Activated CD4-positive, alpha-beta memory T cell treated with anti-CD3 and anti-CD28 coated beads for 36 hours (primary cell): ENCODE measurements at places on chromosomes 13 and 19.
A peak's percentile ranks its signal among the peaks of the same experiment; 100 is the strongest.

DNA sequence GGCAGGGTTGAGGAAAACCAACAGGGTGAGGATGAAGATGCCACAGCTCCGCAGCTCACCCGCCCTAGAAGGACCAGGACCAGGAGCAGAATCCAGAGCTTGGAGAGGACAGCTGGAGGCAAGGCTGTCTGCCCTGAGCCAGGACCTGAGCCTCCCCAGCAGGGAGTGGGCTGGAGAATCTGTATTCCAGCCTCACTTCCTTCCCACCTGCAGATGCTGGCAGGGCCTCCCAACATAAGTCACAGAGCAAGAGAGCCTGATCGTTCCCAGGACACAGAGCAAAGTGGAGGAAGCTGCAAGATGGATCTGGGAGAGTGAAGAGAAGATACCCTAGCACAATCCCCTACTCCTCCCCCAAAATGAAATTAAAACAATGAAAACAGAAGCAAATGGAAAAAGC, 61.7 kb upstream of the WASF3 start:
- H3K4me1 ChIP-seq: no peaks in the 10 kb centered on the region

- peaks cover 15% of the 10 kb centered on the region for H3K4me1 ChIP-seq
- no peak within 1 kb of the TSS for H3K4me3 ChIP-seq
- no peaks in the 10 kb centered on the region for H3K36me3 ChIP-seq
- peaks cover 10% of the 10 kb centered on the region for H3K27me3 ChIP-seq
These were observed at the start of gene SSC5D for GRCh38 chr19:55487924-55488687. SSC5D (plus strand) TSS chr19:55488436; CDS start chr19:55488590, 154 bp downstream.

DNA sequence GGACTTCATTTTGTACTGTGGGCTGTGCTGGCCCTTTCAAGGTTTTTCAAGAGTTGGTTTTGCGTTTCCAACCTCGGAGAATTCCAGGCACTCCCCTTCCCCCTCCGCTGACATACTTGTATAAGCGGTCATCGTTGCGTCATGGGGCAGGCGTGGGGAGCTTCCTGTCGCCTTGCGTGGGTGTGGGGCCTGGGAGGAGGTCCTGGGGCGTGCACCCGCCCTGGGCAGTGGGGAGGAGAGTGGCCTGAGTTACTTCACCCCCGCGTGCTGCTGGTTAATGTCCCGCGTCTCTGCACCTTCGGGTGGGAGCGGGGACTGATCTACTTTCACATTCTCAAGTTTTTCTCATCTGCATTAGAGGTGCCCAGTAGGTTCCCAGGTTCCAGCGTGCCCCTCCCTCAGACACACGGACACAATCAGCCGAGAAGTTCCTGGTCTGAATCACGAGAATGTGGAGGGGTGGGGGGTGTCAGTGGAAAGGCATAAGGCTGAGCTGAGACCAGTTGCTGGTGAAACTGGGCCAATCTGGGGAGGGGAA, 4.1 kb downstream of the IER2 start:
- peaks cover 36% of the 10 kb centered on the region for H3K36me3 ChIP-seq
- peaks cover 37% of the 10 kb centered on the region for H3K4me1 ChIP-seq

- H3K4me3 ChIP-seq: no peak overlapping the region
- DNase-seq: no peak
- no peak overlapping the region for H3K27ac ChIP-seq
- H3K27me3 ChIP-seq: no peaks in the 10 kb centered on the region
These were observed 2.8 kb downstream of the MAMSTR start for GRCh38 chr19:48716562-48717291.

GRCh38 chr13:23289917-23290357, 109.2 kb downstream of the SGCG start:
- no peaks in the 10 kb centered on the region for H3K4me1 ChIP-seq
- no peak overlapping the region for H3K27ac ChIP-seq
- DNase-seq: no peak
- H3K4me3 ChIP-seq: no peak overlapping the region

- DNase-seq: no peak
- no peak overlapping the region for H3K4me3 ChIP-seq
- peak overlapping the region; percentile 64 for H3K27ac ChIP-seq
- H3K36me3 ChIP-seq: peaks cover 46% of the 10 kb centered on the region
- peaks cover 85% of the 10 kb centered on the region for H3K4me1 ChIP-seq
- no peaks in the 10 kb centered on the region for H3K27me3 ChIP-seq
These were observed 10.5 kb downstream of the PLEKHF1 start for GRCh38 chr19:29675650-29676186.

DNA sequence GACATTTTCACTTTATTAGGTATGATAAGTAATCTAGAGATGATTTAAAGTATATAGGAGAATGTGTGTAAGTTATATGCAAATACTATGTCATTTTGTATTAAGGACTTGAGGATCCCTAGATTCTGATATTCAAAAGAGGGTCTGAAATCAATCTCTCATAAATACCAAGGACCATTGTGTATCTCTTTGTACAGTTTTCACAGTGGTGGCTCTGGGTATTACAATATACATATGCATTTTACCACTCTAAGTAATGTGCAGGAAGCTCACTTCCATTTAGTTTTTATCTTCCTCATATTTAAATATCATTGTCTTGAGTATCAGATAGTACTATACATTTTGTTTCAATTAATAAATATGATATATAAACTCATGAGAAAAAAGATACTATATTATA, 862.6 kb upstream of the PCDH20 start:
- no peaks in the 10 kb centered on the region for H3K36me3 ChIP-seq
- H3K27ac ChIP-seq: no peak overlapping the region
- no peak overlapping the region for H3K4me3 ChIP-seq

GRCh38 chr19:3834349-3835054, 34.3 kb downstream of the ZFR2 start:
- H3K4me3 ChIP-seq: no peak overlapping the region
- H3K36me3 ChIP-seq: no peaks in the 10 kb centered on the region
- no peak overlapping the region for H3K27ac ChIP-seq
- no peak for DNase-seq
- H3K4me1 ChIP-seq: no peaks in the 10 kb centered on the region
- no peaks in the 10 kb centered on the region for H3K27me3 ChIP-seq

DNA sequence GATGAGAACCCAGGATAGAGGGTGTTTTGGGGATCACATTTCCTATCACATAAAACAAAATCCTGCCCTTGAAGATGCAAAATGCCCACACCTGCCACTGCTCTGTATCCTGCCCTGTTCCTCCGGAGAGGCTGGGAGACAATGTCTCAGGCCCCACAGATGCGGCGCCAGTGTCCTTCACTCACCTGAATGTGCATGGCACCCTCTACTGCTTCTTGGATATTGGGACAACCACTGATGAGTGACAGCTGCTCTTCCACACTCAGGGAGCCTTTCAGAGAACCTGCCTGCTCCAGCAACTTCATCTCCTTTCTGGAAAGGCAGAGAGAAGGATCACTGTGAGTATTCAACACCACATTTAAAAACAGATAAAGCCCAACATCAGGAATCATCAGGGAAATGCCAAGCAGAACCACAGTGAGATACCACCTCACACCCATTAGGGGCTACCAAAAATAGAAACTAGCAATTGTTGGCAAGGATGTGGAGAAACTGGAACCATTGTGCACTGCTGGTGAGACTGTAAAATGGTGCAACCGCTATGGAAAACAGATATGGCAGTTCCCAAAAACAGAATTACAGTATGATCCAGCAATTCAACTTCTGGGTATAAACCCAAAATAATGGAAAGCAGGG, 36.4 kb downstream of the CRYL1 start:
- H3K4me1 ChIP-seq: peaks cover 3% of the 10 kb centered on the region
- no peak for DNase-seq
- H3K27ac ChIP-seq: no peak overlapping the region
- no peak overlapping the region for H3K4me3 ChIP-seq
- no peaks in the 10 kb centered on the region for H3K27me3 ChIP-seq
- H3K36me3 ChIP-seq: peaks cover 6% of the 10 kb centered on the region

- no peaks in the 10 kb centered on the region for H3K36me3 ChIP-seq
- H3K27me3 ChIP-seq: peaks cover 7% of the 10 kb centered on the region
- DNase-seq: no peak
- no peak overlapping the region for H3K27ac ChIP-seq
- no peak overlapping the region for H3K4me3 ChIP-seq
- H3K4me1 ChIP-seq: no peaks in the 10 kb centered on the region
These were observed 369.4 kb downstream of the ZNF536 start for GRCh38 chr19:30741566-30741965.

- H3K27me3 ChIP-seq: no peaks in the 10 kb centered on the region
- no peak overlapping the region for H3K4me3 ChIP-seq
- H3K4me1 ChIP-seq: no peaks in the 10 kb centered on the region
- no peak overlapping the region for H3K27ac ChIP-seq
These were observed 9.7 kb upstream of the SLAIN1 start for GRCh38 chr13:77687799-77688198.

DNA sequence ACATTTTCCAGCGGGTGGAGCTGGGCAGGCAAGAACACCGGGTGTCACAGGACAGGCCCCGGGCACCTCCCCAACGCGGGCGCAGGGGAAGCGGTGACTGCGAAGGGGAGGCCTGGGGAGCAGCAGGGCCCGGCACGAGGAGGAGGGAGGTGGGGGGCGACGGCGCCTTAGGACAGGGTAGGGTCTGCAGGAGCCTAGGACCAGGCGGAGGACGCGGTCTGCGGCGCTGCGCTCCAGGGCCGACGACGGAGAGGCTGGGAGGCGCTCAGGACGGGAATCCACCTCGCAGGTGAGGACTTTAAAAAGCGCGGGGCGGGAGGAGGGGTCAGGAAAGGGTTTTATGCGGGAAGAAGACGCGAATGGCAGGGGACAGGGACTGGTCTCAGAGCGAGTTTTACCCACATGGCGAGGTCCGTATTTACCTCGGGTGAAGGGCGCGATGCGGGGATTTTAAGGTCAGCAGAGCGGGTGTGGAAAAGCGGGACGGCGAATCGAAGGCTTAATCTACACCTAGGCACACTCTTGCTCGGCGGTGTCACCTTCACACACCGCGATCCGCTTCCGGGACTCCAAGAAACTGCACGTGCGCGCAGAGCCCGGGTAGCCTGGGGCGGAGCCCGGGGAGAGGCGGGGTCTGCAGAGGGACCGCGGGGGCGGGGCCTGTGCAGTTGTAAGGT, 13.5 kb downstream of the ERVV-2 start:
- H3K27ac ChIP-seq: no peak overlapping the region
- no peak overlapping the region for H3K4me3 ChIP-seq
- H3K4me1 ChIP-seq: no peaks in the 10 kb centered on the region
- peaks cover 37% of the 10 kb centered on the region for H3K36me3 ChIP-seq
- peak; percentile 17 for DNase-seq

DNA sequence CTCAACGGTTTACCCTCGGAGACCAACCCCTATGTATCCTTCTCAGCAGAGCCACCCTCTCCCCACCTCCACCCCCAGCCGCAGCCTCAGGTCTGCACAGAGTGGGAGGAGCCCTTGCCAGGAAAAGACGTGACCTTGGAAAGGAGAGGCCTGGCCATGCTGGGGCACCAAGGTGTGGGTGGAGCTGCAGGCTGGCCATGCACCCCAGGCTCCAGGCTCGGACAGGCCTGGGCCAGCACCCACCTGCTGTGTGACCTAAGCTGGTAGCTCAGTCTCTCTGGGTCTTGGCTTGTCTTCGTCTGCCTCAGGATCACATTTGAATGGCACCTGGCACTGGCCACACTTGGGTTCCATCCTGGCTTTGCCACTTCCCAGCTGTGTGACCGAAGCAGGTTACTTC, 29.5 kb downstream of the CCDC8 start:
- peaks cover 57% of the 10 kb centered on the region for H3K36me3 ChIP-seq
- H3K4me1 ChIP-seq: no peaks in the 10 kb centered on the region
- no peak overlapping the region for H3K27ac ChIP-seq
- no peak for DNase-seq
- no peaks in the 10 kb centered on the region for H3K27me3 ChIP-seq
- no peak overlapping the region for H3K4me3 ChIP-seq

DNA sequence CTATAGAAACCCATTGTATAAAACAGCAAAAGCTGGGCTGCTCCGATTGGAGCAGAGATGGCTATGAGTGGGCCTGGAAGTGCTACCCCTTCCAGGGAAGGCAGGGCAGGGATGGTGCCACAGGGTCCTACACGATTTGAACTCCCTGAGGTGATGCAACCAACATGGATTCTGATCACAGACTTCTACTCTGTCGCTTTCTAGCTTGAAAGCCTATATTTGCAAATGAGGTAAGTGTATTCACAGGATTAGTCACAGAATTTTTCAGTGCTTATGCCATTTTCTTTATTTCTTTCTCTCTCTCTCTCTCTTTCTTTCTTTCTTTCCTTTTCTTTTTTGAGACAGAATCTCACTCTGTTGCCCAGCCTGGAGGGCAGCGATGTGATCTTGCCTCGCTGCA, 179.0 kb downstream of the SPRY2 start:
- no peak for DNase-seq
- H3K27ac ChIP-seq: no peak overlapping the region
- H3K4me1 ChIP-seq: no peaks in the 10 kb centered on the region
- no peak overlapping the region for H3K4me3 ChIP-seq

DNA sequence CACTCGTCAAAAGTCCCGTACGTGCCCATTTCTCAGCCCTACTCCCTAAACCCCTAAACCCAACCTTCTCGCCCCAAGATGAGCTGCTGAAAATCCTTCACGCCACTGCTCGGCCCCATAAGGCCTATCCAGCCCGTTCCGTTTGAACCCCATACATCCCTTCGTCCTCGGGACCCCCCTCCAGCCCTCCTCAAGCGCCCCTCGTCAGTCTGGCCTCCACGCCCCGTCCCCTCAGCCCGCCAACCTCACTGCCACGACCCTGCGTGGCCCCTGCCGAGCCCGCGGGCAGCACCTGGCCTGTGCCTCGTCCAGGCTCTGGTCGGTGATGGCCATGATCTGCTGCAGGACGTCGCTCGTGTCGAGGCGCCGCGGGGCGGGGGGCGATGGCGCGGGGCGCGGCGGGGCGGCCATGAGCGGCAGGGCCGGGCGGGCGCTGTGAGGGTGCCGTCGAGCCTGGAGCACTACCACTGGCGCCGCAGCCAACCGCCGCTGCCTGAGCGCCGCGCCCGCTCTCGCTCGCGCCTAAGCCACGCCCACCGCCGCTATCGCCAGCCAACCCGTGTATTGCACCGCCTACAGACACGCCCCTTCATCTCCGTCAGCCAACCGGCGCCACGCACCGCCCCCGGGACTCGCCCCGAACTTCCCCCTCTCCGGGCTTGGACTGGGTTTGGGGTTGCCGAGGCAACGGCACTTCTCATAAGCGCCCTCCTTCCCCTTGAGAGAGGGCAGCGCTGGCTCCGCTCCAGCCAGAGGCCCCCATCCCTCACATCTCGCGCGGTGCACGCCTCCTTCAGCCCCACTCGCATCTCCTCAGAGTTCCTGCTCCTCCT, at the start of gene PBX4:
TSS of gene PBX4 (minus strand) at position 469 of the 833 bp plus-strand sequence. CDS start at position 411, 58 bp downstream.
- H3K27me3 ChIP-seq: no peaks in the 10 kb centered on the region
- H3K36me3 ChIP-seq: peaks cover 13% of the 10 kb centered on the region
- peak within 1 kb of the TSS; percentile 81 for H3K27ac ChIP-seq
- H3K4me1 ChIP-seq: peaks cover 43% of the 10 kb centered on the region
